ENCODE measurements at places on chromosomes 7 and 10.

GRCh38 chr10:7374795-7375194 lies 36.0 kb downstream of the SFMBT2 start:
- no peak for DNase-seq

- no peak for DNase-seq
These were observed 346.3 kb downstream of the DNAJB6 start for GRCh38 chr7:157682946-157683746.

- DNase-seq, result no peak
These were observed 85.1 kb upstream of the GTF2I start for GRCh38 chr7:74572301-74572979.

DNA sequence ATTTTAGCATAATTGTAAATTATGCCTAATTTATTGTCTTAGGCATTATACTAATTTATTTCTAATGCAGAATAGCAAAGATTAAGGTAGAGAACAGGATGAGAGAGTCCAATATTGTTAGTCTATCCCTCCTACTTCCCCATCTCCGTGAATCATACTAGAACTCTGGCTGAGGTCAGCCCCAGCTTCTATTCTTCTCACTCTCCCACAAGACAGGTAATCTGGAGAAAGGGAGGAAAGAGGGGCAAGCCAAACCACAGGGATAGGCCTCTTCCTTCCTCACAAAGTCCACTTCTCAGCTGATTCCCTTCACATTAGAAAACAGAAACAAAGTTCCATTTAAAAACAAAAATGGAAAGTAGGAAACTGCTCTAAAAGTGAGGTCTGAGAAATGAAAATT lies 117.5 kb upstream of the LAMB4 start:
- no peak for DNase-seq

GRCh38 chr10:9685596-9685995 lies 1332.1 kb upstream of the CELF2 start:
- no peak for DNase-seq

DNA sequence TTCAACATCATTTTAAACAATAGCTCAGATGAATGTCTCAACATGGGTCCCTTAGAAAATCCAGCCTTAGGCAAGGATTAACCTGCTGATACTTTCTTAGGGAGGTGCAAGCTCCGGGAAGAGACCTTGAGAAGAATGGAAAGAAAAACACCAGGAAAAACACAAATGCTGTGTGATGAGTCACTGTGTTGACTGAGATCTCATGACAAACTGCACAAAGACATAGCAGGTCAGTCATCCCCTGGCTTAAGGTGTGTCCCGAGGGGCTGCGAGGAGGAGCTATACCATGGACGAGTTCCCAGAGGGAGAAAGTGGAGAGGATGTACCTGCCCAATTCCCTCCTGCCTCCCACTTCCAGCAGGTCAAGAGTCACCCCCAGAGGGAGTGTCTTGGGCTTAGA lies 98.0 kb downstream of the TEX36 start:
- DNase-seq, result no peak

- no peak for DNase-seq
These were observed 30.5 kb downstream of the IL6 start for GRCh38 chr7:22757338-22757994.

DNA sequence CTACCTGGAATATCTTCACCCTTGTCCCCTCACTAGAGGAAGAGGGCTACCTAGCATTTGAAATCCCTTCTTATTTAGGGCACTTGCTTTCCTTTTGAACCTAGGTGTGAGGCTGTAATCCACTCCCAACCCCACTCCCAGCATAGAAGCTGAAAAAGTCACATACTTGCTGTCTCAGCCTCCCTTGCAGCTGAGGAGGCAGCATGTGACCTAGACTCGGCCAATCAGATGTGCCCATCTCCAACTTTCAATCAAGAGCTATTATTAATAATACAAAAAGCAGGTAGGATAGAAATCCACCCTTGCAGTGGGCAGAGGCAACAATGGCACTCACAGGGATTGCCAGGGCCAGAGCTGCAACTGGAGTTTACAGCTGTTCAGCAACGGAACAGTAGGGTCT lies 70.7 kb downstream of the DNAJC12 start:
- DNase-seq, result no peak

GRCh38 chr7:156014808-156015207 lies 202.5 kb upstream of the SHH start:
- DNase-seq, result no peak

DNA sequence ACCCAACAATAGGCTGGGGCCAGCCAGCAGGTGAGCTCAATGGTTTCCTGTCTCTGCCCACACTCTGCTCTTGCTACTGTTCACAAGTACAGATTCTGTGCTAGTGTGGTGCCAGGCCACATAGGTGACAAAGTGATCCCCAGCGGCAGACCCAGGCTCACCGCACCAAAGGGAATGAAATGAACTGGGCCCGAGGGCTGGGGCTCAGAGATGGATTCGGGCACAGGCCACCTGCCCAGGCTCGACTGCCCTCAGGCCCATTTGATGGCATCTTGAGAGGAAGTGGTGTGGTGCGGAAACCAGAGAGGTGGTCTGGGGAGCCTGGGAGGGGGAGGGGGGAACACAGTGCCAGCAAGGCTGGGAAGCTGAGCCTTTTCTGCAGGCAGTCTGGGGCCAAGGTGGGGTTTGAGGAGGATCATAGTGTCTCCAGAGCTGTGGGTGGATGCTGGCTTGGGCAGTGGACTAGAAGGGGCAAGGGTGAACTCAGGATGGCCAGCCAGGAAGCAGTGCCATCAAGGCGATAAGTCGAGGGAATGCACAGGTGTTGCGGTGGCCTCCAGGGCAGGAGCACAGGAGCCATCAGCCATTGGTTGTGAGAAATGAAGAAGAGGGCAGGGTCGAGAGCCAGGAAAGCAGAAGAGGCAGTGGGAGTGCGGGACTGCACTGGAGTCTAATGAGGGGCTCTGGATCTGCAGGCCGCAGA lies 85.2 kb downstream of the ARHGAP22 start:
- DNase-seq, result no peak

DNA sequence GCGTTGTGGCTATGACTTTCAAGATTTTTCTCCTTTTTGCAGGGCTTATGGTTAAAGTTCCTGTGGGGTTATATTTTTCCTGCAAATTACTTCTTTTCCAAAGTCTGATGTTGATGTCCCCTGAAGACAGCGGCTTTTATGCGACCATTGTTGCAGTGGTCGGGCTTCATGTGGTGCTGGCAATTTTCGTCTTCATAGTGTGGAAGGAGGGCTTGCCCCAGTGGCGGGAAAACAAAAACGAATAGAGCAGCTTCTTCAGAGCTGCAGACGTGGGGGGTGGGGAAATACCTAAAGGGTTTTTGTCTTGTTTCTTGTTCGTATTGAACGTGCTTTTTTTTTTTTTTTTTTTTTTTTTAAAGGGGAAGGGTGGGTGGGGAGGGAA lies 53.8 kb downstream of the MCMBP start:
- DNase-seq, result no peak

DNA sequence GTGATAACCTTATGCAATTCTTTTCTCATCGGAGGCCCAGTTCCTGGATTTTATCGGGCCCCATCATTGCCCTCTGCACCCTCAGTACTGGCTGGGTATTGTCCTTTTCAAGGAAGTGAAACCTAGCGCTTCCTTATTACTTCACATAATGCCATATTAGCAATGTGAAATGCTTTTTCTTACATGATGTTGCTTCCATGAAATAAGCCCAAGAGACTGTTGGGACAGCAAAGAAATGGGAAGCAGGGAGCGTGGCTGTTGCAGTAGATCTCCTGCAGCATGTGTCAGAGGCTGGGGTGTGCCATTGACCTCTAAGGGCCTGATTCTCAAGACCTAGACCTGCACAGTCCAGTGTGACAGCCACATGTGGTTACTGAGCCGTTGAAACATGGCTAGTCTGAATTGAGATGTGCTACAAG lies 8.1 kb downstream of the CHN2 start:
- no peak for DNase-seq

- DNase-seq, result no peak
These were observed 64.6 kb downstream of the KLF6 start for GRCh38 chr10:3720228-3721019.

DNA sequence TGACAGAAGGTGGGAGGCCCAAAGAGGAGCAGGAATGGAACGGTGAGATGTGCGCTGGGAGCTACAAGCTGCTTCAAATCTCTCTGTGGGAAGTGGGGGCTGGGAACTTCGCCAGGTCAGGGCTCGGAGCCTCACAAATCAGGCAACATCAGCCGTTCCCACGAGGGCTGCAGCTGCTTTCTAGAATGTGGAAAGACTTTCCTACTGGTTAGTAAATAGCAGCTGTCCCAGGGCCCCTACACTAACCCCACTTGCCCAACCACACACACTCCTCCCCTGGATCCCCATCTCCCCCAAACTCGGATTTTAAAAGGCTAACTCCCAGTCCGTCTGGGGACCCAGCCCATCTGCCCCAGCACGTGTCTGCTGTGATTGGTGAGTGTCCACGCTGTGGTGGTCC lies 40.6 kb upstream of the PITRM1 start:
- DNase-seq, result no peak

DNA sequence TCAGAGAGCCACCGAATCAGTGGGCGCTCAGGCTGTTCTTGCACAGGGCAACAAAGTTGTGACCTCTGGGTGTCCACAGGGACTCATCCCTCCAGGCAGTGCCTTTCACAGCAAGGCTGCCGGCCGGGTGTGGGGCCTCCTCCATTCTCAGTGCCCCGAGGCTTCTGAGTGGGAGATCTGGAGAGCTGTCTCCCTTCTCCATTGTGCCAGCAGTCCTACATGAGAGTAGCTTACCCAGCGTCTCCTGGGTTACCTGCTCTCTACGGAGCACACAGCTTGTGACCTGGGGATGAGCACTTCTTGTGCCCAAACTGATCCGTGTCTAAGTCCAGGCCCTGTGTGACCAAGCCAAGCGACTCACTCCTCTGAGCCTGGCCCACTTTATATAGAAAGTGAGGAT lies 240.9 kb upstream of the GRB10 start:
- no peak for DNase-seq

GRCh38 chr10:30819341-30820181 lies 190.0 kb upstream of the LYZL2 start:
- no peak for DNase-seq

DNA sequence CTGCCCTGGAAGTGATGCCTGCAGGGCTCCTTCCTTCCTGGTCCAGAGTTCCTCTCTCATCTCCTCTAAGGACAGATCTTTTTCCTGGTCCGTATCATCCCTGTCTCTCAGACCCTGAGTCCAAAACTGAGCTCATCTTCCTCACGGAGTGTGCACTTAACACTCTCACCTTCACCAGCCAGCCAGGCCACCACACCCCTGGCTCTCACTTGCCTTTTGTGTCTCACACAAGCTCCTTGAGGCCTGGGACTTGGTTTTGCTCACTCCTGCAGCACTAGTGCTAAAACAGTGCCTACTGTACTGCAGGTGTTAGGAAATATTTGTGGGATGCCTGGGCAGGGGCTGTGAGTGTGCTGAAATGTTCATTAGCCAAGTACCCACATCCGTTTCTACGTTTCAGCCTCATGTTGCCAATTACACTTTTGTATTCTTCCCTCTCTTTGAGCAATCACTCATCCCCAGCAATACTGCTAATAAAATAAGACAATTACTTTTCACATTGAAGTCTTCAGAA lies 21.4 kb upstream of the PARP12 start:
- no peak for DNase-seq

DNA sequence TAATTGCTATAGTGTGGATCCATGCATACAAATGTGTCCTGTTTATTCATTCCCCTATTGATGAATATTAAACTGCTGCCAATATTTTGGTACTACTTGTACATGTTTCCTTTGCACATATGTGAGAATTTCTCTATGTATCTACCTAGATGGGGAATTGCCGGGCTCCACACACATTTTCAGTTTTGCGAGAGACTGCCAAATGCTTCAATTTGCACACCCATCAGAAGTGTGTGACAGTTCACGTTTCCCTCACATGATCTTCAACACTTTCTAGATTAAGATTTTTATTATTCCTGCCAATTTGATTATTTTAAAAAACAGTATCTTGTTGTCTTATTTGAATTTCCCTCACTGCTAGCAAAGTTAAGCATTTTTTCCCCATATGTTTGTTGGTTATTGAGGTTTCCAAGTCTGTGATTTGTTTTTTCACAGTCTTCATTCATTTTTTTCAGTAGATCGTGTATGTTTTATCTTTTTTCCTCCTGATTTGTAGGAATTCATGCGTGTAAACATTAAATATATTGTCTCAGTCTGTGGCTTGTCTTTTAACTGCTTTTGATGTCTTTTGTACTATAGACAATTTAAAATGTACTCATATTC lies 2.4 kb upstream of the KLF14 start:
- no peak for DNase-seq

- DNase-seq, result no peak
These were observed 14.0 kb downstream of the TECPR1 start for GRCh38 chr7:98238076-98238475.

DNA sequence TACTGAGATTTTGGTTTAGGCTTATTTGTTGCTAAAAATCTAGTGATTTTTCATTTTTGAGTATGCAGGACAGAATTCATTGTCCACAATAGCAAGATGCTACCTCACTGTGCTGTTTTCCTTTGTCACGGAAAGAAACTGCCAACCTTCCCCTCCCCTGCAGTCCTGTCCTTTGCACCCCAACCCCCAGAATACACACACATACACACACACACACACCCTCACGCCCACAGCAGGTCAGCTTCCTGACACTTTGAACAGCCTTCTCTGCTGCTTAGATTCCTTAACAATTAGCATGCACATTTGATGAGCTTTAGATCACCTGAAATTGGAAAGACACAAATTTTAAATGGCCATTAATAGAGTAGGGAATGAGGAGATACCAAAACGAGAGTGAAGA lies 32.1 kb downstream of the ARMC3 start:
- DNase-seq, result no peak

Measured in T-helper 22 cell (primary cell).